GM23248 (cell line): ENCODE measurements at places on chromosomes 12 and 14.

DNA sequence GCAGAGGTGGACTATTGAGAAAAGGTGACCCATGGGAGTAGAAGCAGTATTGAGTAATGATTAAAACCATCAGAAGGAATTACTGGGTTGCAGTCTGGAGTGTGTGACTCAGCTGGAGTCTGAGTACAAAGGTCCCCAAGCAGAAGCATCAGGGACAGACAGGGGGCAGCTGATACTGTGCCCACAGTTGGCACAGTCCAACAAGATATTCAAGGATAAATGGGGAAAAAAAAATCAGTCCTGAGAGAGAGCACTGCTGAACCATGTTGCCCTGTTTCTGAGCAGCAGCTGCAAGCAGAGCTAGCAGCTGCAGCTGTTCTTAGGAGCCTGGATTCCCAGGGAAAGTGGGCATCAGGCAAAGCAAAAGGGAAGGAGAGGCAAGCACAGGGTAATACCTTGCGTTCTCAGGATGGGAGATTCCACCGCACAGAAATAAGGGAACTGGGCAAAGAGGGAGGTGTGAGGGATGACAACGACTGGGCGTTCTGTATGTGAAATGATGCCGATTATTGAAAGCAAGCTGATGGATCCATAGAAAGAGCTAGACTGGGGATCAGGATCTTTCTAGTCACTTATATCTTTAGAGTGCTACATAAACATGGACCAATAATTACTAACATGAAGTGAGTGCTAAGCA is 17.7 kb downstream of the NEUROD4 start:
- DNase-seq, result no peak

GRCh38 chr14:101073598-101073965 is 170.1 kb upstream of the RTL1 start:
- no peak for DNase-seq

GRCh38 chr12:52086366-52086765 is 6.9 kb downstream of the SMIM41 start:
- DNase-seq, result peak; percentile 38

DNA sequence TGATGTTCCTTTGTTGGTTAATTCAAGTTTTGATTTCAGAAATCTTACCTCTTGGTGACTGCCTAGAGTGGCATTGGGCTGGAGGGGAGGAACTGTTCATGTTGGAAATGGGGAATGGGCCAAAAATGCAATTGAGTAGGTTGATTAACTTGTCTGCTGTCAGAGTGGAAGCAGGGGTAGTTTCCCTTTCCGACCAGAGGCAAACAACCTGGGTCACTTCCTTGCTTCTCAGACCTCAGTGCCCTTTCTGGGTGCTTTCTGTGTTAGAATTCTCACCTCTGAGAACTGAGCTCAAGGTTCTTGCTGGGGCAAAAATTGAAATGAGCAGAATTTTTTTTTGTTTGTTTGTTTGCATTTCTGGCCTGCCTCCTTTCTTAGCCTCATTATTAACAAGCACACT is 2.3 kb upstream of the M6PR start:
- DNase-seq, result no peak

- DNase-seq, result peak; percentile 79
These were observed 5.1 kb upstream of the ENDOU start for GRCh38 chr12:47730341-47730744.

DNA sequence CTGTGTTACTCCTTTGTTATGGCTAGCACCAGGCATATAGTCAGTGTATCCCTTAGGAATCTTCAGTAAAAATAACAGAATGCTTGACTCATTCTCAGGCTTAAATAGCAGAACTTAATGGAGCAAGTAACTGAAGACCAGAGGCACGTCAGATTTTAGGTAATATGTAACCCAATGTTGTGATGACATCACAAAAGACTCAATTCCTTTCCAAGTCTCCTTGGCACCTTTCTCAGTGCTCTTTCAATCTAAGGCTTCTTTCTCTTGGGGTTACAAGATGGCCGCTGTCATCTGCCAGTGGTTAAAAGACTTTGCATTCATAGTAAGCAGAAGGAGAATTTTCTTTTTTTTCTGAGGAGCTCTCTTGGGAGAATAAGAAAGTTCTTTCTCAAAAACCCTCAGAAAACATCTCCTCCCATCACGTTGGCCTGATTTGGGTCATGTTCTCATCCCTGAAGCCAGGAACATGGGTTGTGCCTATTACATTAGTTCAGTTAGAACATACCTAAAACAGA is 33.4 kb upstream of the DCN start:
- peak; percentile 72 for DNase-seq

- DNase-seq, result no peak
These were observed 120.9 kb upstream of the CAND1 start for GRCh38 chr12:67148265-67148664.

DNA sequence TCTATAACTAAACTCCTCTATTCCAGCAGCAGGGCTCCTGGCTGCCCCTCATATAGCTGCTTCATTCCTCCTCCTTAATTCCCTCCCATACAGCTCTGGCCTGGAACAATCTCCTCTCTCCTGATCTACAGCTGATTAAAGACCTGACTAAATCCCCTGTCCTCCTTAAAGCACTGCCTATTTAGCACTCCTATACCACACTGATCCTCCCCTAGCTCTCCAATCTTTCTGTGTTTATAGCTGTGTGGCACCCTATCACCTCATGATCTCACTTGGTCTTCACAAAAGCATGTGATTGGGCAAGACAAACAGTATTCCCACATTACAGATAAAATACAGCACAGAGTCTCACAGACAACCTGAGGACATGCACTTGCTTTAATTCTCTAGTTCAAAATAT is 17.4 kb downstream of the FMNL3 start:
- no peak for DNase-seq

- peak; percentile 94 for DNase-seq
These were observed 25.3 kb downstream of the PPFIBP1 start for GRCh38 chr12:27549236-27549800.

- DNase-seq, result peak; percentile 38
These were observed 37.9 kb downstream of the KIAA0586 start for GRCh38 chr14:58465421-58465820.

DNA sequence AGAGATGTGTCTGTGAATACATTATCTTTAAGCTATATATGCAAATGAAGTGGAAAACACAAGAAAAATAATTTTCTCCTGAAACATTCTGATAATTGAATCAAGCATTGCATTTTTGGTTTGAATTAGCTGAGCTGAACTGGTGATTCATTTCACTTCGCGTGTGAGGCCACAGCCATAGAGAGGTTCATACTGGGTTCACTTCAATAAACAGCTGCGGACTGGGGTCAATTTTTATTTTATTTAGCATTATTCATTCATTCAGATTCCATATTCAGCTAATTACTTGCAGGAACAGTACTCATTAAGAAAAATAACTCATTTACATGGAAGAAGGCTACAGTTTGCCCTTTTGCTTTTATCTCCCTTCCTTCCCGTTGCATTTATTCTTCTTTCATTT is 195.2 kb upstream of the LRIG3 start:
- peak; percentile 86 for DNase-seq

- no peak for DNase-seq
These were observed 30.1 kb downstream of the IFT43 start for GRCh38 chr14:76015668-76016067.

DNA sequence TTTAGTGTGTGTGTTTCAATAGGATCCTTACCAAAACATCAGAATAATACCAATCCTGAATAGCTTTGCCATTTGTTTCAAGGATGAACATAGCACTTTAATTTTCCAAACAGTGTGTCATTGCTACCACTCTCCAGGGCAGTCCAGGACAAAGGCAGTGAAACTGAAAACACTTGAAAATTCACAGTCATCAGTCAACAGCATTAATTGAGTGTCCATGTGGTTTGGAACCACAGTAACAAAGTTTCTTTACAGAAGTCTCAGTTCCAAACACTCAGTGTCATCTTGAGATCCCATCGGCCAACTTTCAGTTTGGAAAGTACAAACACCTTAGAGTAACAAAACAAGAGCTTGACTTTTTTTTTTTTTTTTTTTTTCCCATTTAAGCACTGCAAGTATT is 228.4 kb upstream of the SOX5 start:
- DNase-seq, result no peak

GRCh38 chr12:12992418-12993130 is 7.5 kb downstream of the HEBP1 start:
- peak; percentile 93 for DNase-seq

DNA sequence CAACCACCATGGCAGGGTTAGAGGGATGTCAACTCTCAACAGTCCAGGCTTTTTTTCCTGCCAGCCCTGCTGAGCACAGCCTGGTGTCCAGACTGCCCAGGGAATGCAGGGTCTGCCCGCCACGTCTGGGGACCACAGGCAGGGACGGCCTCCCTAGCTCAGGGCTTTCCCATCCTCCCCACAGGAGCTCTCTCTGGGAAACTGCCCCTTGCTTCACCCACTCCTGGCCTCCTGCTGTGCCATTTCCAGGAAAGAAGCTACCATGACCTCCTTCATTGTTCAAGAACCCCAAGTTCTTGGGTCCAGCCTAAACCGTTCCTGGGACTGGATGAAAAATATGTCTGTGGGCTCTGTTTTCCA is 4.8 kb downstream of the SCNN1A start:
- no peak for DNase-seq

- DNase-seq, result peak; percentile 78
These were observed 58.8 kb downstream of the PIK3C2G start for GRCh38 chr12:18320036-18320617.

DNA sequence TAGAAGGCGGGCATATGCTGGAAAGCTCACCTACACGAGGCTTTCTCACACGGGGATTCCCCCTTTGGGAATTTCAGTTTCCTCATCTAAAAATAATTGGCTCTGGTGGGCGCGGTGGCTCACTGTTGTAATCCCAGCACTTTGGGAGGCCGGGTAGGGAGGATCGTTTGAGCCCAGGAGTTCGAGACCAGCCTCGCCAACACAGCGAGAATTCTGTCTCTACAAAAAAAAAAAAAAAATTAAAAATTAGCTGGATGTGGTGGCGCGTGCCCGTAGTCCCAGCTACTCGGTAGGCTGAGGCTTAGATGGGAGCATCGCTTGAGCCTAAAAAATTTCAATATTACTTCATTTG is 400 bp upstream of the NDUFA12 start:
- no peak for DNase-seq

DNA sequence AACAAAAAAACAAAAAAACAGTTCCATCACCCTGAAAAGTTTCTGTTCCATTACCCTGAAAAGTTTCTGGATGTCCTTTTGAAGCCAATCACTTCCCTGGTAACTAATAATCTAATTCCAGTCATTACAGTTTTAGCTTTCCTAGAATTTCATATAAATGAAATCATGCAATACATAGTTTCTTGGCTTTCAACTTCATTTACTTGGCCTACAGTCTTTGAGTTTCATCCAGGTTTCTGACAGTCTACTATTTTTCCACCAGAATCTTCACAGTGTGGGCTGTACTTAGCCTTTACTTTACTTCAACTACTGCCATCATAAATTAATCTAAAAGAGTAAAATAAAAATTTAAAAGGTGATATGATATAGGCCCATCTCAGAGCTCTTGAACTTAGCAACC is 55.5 kb downstream of the RPS6KA5 start:
- DNase-seq, result no peak

GRCh38 chr12:25800101-25800500 is 158.4 kb upstream of the RASSF8 start:
- no peak for DNase-seq

DNA sequence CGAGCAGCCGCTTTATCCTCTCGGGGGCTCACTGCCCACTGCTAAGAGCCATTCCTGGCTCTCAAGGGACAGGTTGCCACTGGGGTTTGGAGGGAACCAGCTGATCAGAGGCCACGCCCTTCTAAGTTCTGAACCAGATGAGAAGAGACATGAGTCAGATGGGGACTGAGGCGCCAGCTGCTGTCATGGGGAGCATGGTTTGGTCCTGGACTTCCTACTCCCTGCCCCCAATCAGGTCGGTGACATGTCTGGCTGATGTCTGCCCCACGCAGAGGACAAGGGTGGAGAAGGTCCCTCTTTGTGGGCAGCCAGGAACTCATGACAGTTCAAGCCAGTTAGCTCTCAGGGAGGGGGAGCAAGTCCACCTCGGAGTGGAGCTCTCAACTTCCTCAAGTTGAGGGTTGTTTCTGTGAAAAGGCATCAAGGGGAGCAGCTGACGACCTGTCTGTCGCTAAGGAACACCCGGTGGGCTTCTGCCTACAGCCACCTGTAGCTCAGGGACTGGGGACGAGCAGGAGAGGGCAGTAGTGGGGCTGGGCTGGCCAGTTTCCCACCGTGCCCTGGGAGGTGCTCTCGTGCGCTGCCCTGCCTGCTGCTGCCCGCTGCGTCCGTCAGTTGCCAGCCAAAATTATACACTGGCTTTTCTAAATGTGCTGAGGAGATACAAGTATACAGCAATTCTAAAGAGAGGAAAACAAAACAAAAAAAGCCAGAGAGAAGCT is 20.5 kb downstream of the PSMC1 start:
- DNase-seq, result peak; percentile 36

GRCh38 chr12:53746592-53747092 is 5.1 kb downstream of the CISTR start:
- DNase-seq, result peak; percentile 95

DNA sequence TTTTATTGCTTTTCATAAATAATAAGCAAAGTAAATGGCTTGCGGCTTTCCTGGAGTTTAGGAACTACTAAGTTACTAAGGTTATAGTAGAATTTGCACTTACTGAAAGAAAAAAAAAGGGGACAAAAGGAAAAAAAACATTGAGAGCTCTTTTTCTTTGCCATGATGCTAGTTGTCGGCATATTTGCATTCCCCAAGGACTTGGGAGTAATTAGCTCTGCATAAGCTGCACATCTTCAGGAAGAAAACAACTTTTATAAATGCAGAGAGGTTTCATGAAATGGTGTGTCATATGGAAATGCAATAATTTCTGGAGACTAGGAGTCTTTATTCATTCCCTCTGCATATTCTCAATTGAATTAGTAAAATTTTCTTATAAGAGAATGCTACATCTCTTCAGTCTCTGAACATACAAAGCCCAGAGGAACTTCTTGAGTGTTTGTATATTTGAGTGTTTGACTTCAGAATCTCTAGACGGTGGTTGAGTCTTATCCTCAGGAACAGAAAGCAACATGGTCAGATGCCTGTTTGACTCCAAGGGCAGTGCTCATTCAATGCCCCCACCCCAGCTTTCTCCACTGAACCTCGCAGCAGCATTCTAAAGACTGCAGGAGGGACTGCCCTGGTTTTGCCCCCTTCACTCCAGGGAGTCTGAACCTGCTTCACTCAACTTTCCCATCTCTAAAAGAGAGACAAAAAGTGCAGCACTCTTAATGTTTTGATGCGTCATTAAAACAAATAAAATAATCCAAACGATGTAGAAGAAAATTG is 158.9 kb upstream of the EEA1 start:
- DNase-seq, result no peak

DNA sequence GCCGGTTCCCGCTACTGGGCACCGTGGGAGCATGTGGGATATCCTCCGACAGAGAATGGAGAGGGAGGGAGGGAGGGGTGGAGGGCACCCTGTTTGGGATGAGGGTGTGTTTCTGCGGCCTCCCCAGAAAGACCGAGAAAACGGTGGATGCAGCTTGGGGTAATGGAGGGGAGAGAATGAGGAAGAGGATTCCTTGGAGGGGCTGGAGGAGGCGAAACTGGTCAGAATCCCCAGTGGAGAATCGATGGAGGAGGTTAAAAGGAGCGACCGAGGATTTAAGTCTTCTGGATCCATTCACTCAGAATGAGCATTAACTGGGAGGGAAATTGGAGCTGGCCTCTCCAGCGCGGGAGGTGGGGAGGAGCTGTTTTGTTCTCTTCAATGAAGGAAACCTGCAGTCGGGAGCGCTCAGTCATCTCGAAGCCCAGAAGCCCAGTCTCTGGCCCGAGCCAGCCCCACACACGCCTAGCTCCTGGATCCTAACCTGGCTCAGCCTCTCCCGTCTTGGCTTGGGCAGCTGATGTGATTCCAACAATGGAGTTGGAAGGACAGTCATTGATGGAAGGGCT is 581 bp downstream of the ARG2 start:
- peak; percentile 48 for DNase-seq

- no peak for DNase-seq
These were observed 14.0 kb upstream of the SERPINA12 start for GRCh38 chr14:94523265-94523664.
